GM12878 (cell line): ENCODE measurements at places on chromosomes 6 and 20. TPM values are rescaled to one million over a fixed set of nuclear protein-coding genes. Genes with fewer than 3 reads are reported as not detected.

DNA sequence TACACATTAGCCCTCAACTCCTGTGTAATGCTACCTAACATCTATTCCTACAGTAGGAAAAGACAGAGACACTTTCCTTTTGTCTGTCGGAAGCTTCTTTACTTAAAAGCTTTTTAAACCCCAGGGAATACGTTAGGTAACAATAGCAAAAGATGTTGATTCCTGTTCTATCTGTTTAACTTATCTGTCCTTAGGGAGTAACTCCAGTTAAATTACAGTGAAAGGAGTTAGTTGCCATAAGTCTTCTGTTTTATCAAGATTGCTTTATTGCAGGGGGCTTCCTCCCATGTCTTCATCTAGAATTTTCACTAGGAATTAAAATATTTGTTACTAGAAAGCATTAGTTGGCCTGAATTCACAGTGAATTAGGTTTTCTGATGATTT lies 26.2 kb downstream of the TOP1 start:
- peaks cover 2% of the 10 kb centered on the region; the same call in 1 of the 2 replicates for H3K36me3 ChIP-seq
- H3K4me3 ChIP-seq: no peak overlapping the region
- peaks cover 25% of the 10 kb centered on the region for H3K4me1 ChIP-seq
- H3K27ac ChIP-seq: peak overlapping the region; percentile 6; the same call in 1 of the 2 replicates
- no peaks in the 10 kb centered on the region for H3K27me3 ChIP-seq

- no peak for DNase-seq
- no peaks in the 10 kb centered on the region for H3K4me1 ChIP-seq
- no peak overlapping the region for H3K4me3 ChIP-seq
- H3K27me3 ChIP-seq: no peaks in the 10 kb centered on the region; the same call in 1 of the 2 replicates
Observed at GRCh38 chr20:53294804-53295203, 298.8 kb downstream of the ZNF217 start.

- peaks cover 3% of the 10 kb centered on the region; the same call in 1 of the 2 replicates for H3K27me3 ChIP-seq
- H3K4me1 ChIP-seq: no peaks in the 10 kb centered on the region
- no peak overlapping the region for H3K4me3 ChIP-seq
- no peak for DNase-seq
- H3K27ac ChIP-seq: no peak overlapping the region
Observed at GRCh38 chr6:131916847-131917246, 34.3 kb downstream of the CCN2 start.

GRCh38 chr6:137827977-137828810 lies 38.9 kb upstream of the TNFAIP3 start:
- H3K27me3 ChIP-seq: no peaks in the 10 kb centered on the region
- H3K27ac ChIP-seq: peak overlapping the region; percentile 82
- H3K36me3 ChIP-seq: no peaks in the 10 kb centered on the region
- H3K4me1 ChIP-seq: peaks cover 48% of the 10 kb centered on the region
- DNase-seq: peak; percentile 84

GRCh38 chr6:34486106-34486740 lies 20.3 kb downstream of the PACSIN1 start:
- DNase-seq: no peak
- H3K27ac ChIP-seq: no peak overlapping the region
- no peak overlapping the region for H3K4me3 ChIP-seq
- peaks cover 5% of the 10 kb centered on the region for H3K4me1 ChIP-seq
- H3K36me3 ChIP-seq: no peaks in the 10 kb centered on the region

DNA sequence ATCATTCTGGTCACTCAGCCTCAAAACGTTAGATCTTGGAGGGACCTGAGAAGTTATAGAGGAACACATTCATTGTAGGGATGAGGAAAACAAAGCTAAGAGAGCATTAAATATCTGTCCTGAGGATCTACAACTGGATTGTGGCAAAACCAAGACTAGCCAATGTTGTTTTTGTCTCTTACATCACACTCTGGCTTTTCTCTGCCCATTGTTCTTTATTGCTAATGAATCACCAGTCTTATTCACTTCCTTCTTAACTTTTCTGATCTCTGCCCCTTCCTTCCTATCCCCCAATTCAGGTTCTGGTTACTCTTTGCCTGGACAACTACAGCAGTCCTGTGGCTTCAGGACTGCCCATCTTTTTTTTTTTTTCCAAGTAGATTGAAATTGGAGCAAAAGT lies 57.0 kb upstream of the PREP start:
- peaks cover 16% of the 10 kb centered on the region for H3K4me1 ChIP-seq
- DNase-seq: peak; percentile 46
- H3K27me3 ChIP-seq: no peaks in the 10 kb centered on the region
- peak overlapping the region; percentile 88 for H3K27ac ChIP-seq
- no peak overlapping the region for H3K4me3 ChIP-seq
- H3K36me3 ChIP-seq: no peaks in the 10 kb centered on the region

- no peaks in the 10 kb centered on the region for H3K36me3 ChIP-seq
- no peak for DNase-seq
- no peak overlapping the region for H3K4me3 ChIP-seq
- H3K27me3 ChIP-seq: no peaks in the 10 kb centered on the region
Observed at GRCh38 chr6:92715991-92716390, 703.4 kb downstream of the EPHA7 start.

DNA sequence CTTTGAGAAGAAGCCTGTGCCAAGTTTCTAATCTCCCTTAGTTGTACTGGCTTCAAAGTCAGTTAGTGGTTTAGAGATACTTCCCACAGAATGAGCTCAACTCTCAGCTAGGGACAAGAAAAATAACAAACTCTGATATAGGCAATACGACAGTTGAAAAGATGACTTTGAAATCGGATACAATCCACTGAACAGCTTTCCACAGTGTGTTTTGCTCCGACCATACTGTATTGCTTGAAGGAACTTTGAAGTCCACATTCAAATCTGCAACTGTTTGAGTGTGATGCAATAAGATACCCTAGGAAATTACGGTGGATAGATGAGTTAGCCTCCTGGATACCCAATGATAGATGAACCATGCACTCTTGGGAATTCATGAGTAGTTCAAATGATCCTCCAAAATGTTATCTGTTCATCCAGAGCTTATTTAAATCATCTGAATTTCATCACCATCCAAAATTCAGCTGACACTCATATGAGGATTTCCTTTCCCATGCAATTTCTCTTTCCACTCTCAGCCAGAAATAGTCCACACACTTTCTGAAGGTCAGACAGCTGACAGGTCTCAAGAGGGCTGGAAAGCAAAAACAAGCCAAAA lies 443.8 kb downstream of the HAO1 start:
- H3K27ac ChIP-seq: no peak overlapping the region
- H3K4me1 ChIP-seq: no peaks in the 10 kb centered on the region
- no peaks in the 10 kb centered on the region for H3K36me3 ChIP-seq
- no peak overlapping the region for H3K4me3 ChIP-seq

- no peaks in the 10 kb centered on the region for H3K27me3 ChIP-seq
- H3K4me3 ChIP-seq: no peak overlapping the region
- no peak for DNase-seq
- H3K4me1 ChIP-seq: peaks cover 30% of the 10 kb centered on the region
- H3K27ac ChIP-seq: no peak overlapping the region
Observed at GRCh38 chr20:25300496-25301170, 52.7 kb downstream of the PYGB start.

Gene RNF39
- total RNA-seq: not detected in 2 replicates

Gene RPS6KA2
- 0.53 and 1.0 TPM in 2 replicates for total RNA-seq

GRCh38 chr6:7304821-7305220 lies 8.2 kb downstream of the SSR1 start:
- DNase-seq: no peak
- H3K4me1 ChIP-seq: peaks cover 10% of the 10 kb centered on the region
- H3K27me3 ChIP-seq: no peaks in the 10 kb centered on the region

GRCh38 chr6:4398791-4399190 lies 263.4 kb upstream of the ECI2 start:
- H3K4me1 ChIP-seq: peaks cover 5% of the 10 kb centered on the region; the same call in 1 of the 2 replicates
- no peak for DNase-seq
- no peaks in the 10 kb centered on the region for H3K36me3 ChIP-seq
- H3K4me3 ChIP-seq: no peak overlapping the region
- H3K27me3 ChIP-seq: no peaks in the 10 kb centered on the region; the same call in 1 of the 2 replicates
- H3K27ac ChIP-seq: no peak overlapping the region

- no peaks in the 10 kb centered on the region for H3K4me1 ChIP-seq
- H3K27me3 ChIP-seq: no peaks in the 10 kb centered on the region
- H3K4me3 ChIP-seq: no peak overlapping the region
- H3K36me3 ChIP-seq: no peaks in the 10 kb centered on the region
- no peak overlapping the region for H3K27ac ChIP-seq
Observed at GRCh38 chr6:101747160-101747559, 353.7 kb downstream of the GRIK2 start.

Gene FBXO9
- 48.5 and 49.1 TPM in 2 replicates for total RNA-seq

- H3K27ac ChIP-seq: no peak overlapping the region
- no peak for DNase-seq
- no peaks in the 10 kb centered on the region for H3K27me3 ChIP-seq
- no peak overlapping the region for H3K4me3 ChIP-seq
- H3K4me1 ChIP-seq: no peaks in the 10 kb centered on the region
Observed at GRCh38 chr6:145887969-145888368, 73.4 kb upstream of the FBXO30 start.

- no peaks in the 10 kb centered on the region for H3K4me1 ChIP-seq
- H3K27ac ChIP-seq: no peak overlapping the region
- no peak overlapping the region for H3K4me3 ChIP-seq
- no peaks in the 10 kb centered on the region for H3K36me3 ChIP-seq
- no peaks in the 10 kb centered on the region for H3K27me3 ChIP-seq
- DNase-seq: no peak
Observed at GRCh38 chr6:25481267-25481666, 170.7 kb upstream of the SCGN start.

DNA sequence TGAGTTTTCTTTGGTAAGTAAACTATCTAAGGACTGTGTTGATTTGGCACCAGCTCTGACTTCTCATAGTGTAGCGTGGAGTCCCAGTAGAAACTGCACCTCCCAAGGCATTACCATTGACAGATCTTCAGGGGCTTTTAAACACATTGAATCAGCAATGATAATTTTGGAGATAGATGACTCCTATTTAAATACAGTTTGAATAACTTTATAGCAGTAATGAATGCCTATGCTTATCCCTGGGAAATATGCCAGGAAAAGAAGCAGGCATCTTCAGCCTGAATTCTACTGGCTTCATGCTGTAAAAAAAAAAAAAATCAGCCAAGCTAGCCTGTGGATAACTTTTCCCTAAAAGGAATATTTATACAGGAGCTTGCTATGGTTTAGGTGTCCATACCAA lies 895.9 kb downstream of the EYS start:
- no peak overlapping the region for H3K27ac ChIP-seq
- H3K4me1 ChIP-seq: no peaks in the 10 kb centered on the region
- H3K4me3 ChIP-seq: no peak overlapping the region
- H3K36me3 ChIP-seq: no peaks in the 10 kb centered on the region

DNA sequence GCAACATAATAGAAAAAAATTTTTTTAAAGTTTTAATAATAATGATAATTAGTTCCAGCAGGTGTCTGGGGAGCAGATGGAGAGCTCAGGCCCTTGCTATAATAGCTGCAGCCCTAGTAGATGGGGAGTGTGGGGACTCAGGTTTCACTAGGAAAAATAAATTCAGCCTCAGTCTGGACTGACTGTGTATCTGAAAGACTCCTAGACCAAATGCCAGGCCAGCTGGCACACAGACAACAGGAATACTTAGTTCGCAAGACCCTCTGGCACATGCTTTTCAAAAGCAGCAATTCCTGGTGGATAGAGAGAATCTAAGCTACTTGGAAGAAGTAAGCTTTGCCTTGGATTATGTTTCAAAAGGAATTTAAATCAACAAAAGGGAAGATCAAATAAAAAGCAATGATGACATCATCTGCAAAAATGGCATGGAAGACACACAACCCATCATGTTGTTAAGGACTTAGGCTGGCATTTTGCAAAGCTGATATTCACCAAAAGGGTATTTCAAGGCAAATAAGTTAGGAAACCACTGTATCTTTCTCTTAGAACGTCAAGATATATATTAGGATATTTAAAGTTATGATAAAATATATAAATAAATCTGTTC lies 107.8 kb downstream of the RNGTT start:
- H3K27ac ChIP-seq: no peak overlapping the region
- H3K36me3 ChIP-seq: peaks cover 1% of the 10 kb centered on the region
- no peak overlapping the region for H3K4me3 ChIP-seq
- no peaks in the 10 kb centered on the region for H3K27me3 ChIP-seq

Gene WFDC12
- not detected in 2 replicates for total RNA-seq

GRCh38 chr20:52168116-52168515 lies 23.5 kb downstream of the ZFP64 start:
- DNase-seq: no peak
- peaks cover 1% of the 10 kb centered on the region for H3K36me3 ChIP-seq
- peaks cover 14% of the 10 kb centered on the region for H3K4me1 ChIP-seq
- no peak overlapping the region for H3K27ac ChIP-seq
- no peak overlapping the region for H3K4me3 ChIP-seq

Gene BEND6
- total RNA-seq: 1.5 and 2.5 TPM in 2 replicates

- no peak overlapping the region for H3K4me3 ChIP-seq
- no peaks in the 10 kb centered on the region for H3K27me3 ChIP-seq
- H3K4me1 ChIP-seq: no peaks in the 10 kb centered on the region
Observed at GRCh38 chr6:47118611-47119010, 76.5 kb upstream of the ADGRF1 start.

- peaks cover 10% of the 10 kb centered on the region for H3K4me1 ChIP-seq
- DNase-seq: no peak
- no peak overlapping the region for H3K4me3 ChIP-seq
Observed at GRCh38 chr6:42336431-42336830, 115.3 kb downstream of the TRERF1 start.

DNA sequence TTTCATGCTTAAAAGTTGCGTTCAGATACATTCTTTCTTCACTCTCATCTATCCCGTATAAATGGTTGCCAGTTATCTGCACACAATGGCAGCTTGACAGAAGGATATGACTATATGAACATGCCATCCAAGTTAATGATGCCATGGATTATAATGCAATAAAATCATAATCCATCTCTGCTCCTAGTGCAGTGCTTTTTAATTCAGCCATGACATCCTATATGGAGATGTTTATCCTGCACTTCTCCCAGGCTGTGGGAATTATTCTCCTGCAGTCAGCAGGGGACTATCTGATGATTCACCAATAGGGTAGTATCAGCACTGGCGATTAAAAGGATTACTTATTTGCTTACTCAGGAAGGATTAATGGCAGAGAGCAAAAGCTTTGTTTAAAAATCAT lies 273.8 kb downstream of the SAMD5 start:
- no peak overlapping the region for H3K4me3 ChIP-seq
- H3K27me3 ChIP-seq: no peaks in the 10 kb centered on the region
- DNase-seq: no peak
- no peaks in the 10 kb centered on the region for H3K4me1 ChIP-seq
- no peaks in the 10 kb centered on the region for H3K36me3 ChIP-seq

DNA sequence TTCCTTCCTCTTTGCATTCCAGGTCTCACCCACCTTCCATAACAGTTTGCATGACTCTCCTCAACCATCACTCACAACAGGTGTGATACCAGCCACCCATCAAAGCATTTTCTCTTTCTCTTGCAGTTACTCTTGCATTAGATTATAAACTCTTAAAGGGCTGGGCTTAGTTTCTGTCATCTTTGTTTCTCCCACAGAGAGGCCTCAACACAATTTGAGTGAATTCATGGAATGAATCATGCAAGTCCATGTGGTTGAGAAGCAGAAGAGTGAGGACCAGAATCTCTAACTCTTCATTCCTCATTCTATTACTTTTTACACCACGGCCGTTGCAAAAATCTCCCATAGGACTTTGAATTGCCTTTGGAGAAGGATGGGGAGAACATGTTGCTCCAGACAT lies 31.4 kb downstream of the OGFRL1 start:
- H3K27me3 ChIP-seq: no peaks in the 10 kb centered on the region
- no peaks in the 10 kb centered on the region for H3K4me1 ChIP-seq
- H3K36me3 ChIP-seq: no peaks in the 10 kb centered on the region
- no peak overlapping the region for H3K4me3 ChIP-seq
- DNase-seq: no peak

Gene ADAM33
- not detected in 2 replicates for total RNA-seq

Gene SSTR4
- not detected in 2 replicates for total RNA-seq

Gene DNMT3B
- 1.8 and 1.9 TPM in 2 replicates for total RNA-seq
